ENCODE measurements at places on chromosomes 1 and 21.

- DNase-seq, result no peak
Measured at GRCh38 chr1:218366322-218367052, 21.4 kb downstream of the TGFB2 start.

DNA sequence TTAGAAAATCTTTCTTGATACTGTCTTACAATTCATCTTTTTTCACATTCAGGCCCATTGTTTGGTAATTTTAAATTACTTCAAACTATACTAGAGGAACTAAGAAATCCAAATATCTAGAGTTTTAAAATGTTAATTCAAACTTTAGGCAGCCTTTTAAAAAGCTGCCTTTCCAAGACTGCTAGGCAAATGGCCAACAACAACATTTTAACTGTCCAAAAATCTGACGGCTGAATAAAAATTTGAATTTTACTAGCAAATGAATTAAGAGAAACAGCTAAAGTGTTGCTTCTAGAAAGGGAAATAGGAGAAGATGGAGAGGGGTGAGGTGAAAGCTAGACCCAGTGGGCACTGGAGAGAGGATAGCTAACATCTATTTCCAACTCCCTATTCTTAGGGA lies 17.2 kb downstream of the DPYD start:
- no peak for DNase-seq

- DNase-seq, result no peak
Measured at GRCh38 chr1:89581859-89582258, 51.1 kb upstream of the LRRC8C start.

DNA sequence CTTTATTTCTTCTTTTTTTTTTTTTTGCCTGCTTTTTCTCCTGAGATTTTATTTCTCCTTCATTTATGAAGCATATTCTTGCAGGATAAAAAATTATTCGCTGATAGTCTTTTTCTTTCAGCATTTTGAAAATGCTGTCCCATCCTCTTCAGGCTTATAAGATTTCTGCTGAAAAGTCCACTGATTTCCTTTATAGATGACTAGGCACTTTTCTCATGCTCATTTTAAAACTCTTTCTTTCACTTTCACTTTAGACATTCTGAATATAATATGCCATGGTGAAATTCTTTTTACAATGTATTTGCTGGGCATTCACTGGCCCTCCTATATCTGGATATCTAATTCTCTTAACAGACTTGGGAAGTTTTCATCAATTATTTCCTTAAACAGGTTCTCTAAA lies 25.5 kb upstream of the GTF2B start:
- DNase-seq, result no peak

DNA sequence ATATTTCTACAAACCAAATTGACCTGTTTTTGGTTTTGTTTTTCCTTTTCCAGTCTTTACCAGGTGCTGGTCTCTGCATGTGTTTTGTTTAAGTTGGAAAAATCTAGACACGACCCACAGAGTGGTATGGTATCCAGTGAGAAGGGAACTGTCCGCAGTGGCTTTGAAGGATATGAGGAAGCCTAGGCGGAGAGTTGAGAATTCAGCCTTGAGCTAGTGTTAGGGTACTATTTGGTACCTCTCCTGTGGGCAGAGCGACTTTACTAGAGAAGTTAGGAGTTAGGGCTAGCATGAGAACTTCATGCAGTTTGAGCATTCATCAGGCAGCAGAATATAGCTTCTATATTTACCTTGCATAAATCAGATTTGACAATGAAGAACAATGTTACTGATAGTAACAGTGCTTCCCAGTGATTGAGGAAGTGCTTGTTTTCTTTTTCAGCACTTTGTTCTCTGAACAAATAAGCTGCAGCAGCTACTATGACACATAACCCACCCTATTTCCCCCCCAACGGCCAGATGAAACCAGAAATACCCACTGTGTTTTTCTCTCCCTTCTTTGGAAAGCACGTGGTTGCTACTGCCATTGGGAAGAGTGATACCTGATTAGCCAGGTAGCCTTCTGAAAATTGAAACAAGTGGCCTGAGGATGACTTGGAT lies 19.0 kb downstream of the MRPS6 start:
- DNase-seq, result no peak

GRCh38 chr1:184988506-184988905 lies 14.2 kb upstream of the NIBAN1 start:
- no peak for DNase-seq

GRCh38 chr1:94531664-94532063 lies 9.9 kb downstream of the F3 start:
- DNase-seq, result no peak

GRCh38 chr1:112956544-112957132 lies 642 bp upstream of the SLC16A1 start:
- peak; percentile 46 for DNase-seq

DNA sequence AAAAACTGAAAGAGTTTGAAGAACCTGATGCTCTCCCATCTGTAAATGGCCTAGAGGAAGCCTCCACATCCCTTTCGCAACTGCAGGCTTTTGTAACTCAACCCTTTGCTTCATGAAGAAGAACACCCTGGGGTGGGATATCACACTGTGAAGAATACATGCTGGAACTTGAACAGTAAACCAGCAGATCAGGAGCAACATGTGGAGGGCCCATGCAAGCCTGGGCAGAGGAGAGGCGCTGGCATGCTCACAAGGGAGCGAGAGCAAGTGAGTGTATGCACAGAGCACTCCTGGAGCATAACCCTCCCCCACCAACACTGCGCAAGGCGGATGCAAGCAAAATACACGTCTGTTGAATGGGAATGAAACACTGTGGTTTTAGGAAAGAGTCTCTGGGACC lies 24.6 kb upstream of the SPAG17 start:
- DNase-seq, result no peak

GRCh38 chr1:60126723-60127122 lies 53.2 kb upstream of the C1orf87 start:
- DNase-seq, result peak; percentile 13

- no peak for DNase-seq
Measured at GRCh38 chr1:66527686-66528085, 6.3 kb upstream of the SGIP1 start.

GRCh38 chr1:162671664-162672410 lies 39.6 kb downstream of the DDR2 start:
- DNase-seq, result no peak

Measured in Ammon's horn (tissue), 1 donor.